Muscle of back (tissue), 13 donors: ENCODE measurements at places on chromosomes 12 and 14. TPM values are rescaled to one million over a fixed set of nuclear protein-coding genes. Genes with fewer than 3 reads are reported as not detected.

DNA sequence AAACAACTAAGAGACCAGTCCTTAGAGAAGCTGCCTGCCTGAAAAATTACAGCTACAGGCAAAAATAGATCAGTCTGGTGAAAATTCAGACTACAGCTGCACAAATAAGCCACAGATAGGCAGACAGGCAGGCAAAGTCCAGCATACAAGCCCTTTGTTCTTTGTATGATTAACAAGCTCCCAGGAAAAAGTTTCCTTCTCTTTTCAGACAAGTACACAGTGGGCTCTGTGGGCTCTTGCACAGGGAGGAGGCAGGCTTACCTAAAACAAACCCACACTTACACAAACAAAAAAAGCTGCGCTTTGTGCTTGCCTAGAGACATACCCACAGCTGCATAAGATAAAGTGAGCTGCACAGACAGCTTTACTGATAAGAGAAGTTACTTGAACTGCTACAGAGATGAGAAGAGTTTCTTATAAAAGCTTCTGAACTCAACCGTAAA is 7.7 kb downstream of the OR6C68 start:
- no peak for DNase-seq

- no peak for DNase-seq
Measured at GRCh38 chr14:32611752-32612151, 282.7 kb downstream of the AKAP6 start.

DNA sequence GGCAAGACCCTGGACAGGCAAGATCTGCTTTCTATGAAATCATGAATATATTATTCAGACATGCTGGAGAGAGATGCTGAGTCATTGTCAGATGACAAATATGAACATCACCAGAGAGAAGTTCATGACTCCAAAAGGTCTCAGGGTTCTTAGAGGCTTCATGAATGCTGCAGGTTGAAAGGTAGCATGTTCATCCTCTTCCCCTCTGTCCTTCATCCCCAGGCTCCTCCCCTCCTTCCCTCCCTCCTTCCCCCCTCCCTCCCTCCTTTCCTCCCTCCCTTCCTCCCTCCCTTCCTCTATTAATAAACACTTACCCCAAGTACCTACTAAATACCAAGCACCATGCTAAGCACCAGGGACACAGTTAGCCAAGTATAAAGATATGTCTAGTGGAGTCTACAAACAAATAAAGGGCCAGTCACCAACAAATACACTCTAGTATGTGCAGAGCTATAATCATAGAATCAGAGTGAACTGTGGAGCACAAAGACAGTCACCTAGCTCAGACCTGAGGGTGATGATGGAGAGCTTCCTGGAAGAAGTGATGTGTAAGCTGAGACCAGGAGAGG is 46.2 kb downstream of the RPH3A start:
- DNase-seq: no peak

DNA sequence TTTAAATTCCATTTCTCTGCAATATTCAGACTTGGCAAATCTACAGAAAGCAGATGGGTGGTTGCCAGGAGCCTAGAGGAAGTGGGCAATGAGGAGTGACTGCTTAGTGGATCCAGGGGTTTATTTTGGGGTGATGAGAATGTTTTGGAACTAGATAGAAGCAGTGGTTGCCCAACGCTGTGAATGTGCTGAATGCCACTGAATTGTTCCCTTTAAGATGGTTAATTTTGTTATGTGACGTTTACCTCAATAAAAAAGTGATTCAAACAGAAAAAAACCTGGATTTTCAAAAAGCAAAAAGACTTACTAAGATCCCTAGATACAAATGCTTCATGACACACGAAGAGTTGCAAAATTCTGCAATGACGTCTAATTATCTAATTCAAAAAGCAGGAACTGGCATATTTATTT is 34.2 kb downstream of the DAO start:
- peak; percentile 51 for DNase-seq

GRCh38 chr12:57234571-57235016 is 5.1 kb downstream of the SHMT2 start:
- DNase-seq: no peak

The LHX5 gene
- not detected for polyA plus RNA-seq

GRCh38 chr14:95388699-95389098 is 69.0 kb upstream of the CLMN start:
- DNase-seq: no peak

DNA sequence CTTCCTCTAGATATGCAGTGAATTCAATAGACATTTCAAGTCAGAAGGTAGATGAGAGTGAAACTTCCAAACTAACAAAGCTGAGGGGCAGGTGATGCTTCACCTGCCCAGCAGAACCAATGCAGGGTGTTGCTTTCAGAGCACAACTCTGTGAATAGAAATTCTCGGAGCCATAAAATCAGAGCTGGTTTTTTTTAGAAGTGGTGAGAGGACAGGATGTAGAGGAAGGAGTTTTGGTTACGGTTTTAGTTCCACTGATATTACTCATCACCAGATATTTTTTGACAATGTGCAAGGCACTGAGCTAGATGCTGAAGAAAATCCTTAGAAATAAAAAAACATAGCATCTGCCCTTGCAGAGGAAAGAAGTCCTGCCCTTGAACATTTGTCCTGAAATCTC is 62.2 kb downstream of the BMP4 start:
- DNase-seq: no peak

The KCNH3 gene
- 0.63 TPM for polyA plus RNA-seq

The KRT71 gene
- not detected for polyA plus RNA-seq

GRCh38 chr14:94143239-94143638 is 13.8 kb upstream of the IFI27L2 start:
- DNase-seq: no peak

The NOS1 gene
- 0.46 TPM for polyA plus RNA-seq

DNA sequence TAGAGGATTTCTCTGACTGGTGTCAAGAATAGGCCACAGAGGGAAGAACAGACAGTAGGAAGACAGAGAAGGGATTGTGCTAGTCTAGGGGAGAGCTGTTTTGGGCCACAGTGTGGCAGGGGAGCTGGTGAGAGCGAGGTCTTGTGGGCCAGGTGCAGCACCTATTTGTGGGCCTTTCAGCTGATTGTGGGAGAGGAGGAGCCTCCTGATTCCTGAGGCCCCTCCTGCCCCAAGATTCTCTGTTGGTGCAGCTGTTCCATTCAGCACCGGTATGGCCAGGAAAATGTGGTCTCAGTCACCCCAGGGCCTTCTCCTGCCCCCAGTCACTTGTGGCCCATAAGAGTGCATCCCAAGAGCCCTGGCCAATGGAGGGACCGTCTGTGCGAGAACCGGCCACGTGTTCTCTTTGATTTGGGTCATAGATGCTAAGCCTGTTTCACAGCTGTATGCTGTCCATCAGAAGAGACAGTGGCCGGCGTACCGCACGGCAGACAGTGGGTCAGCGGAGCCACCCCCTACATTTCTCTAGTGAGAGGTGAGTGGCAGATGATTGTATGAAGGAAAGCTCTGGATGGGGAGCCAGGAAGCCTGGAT is 27.7 kb downstream of the TPCN1 start:
- DNase-seq: no peak

The IL26 gene
- not detected for polyA plus RNA-seq
